Right lobe of liver (tissue), 6 donors: ENCODE measurements at places on chromosomes 3 and 15.

- no peak for DNase-seq
Measured at GRCh38 chr15:62464705-62465104, 299.6 kb upstream of the C2CD4B start.

- DNase-seq: no peak
Measured at GRCh38 chr3:185595526-185595925, 9.4 kb downstream of the SENP2 start.

GRCh38 chr15:62306851-62307504 is 141.9 kb upstream of the C2CD4B start:
- peak; percentile 72 for DNase-seq

DNA sequence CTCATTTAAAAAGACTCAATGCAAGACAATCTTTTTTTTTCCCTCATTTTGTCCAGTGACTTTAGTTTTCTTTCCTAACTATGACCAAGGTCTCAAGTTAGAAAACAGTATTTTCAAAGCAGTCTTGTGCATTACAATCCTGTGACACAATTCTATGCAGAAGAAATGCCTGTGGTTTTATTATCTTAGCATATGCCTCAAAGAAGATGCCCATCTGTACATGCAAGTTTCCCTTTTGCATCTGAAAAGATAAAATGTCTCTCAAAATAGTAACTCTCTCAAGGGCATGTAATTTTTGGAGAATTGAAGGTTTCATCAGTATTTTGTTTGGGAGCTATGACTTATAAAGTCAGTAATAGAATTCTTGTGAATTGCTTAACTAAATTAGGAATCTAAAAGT is 292.0 kb upstream of the SUCLG2 start:
- DNase-seq: no peak

GRCh38 chr15:70853973-70854665 is at the start of gene LARP6:
TSS of gene LARP6 (minus strand) at chr15:70854157. CDS start at chr15:70854088, 69 bp downstream.
- DNase-seq: peak; percentile 59

DNA sequence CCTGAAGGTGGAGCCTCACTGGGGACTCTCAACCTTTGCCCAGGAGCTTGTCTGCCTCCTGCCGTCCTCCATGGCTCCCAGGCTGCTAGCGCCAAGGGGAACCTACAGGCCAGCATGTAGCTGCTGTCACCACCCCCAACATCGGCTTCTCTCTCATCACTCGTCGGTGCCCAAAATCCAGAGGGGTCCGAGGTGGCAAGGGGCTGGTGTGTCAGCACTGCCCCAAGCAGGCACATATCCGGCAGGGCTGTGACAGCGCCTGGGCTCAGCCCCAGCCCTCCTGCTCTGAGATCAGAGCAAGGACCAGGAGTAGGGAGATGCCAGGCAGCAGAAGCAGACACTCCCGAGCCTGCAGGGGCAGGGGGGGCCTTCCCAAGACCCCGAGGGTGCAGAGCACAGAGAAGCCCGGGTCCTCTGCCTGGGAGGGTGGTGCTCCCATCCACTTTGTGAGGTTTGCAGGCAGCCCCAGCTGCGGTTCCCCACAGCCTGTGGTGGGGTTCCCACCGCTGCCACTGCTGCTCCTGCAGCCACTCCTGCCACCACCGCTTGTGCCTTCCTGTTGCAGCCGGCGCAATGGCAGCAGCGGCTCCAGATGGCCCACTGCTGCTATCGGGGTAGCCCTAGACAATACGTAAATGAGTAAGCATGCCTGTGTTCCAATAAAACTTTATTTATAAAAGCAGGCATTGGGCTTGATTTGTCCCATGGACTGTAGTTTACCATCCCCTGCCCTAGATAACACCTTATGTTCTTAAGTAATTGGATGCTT is 451.0 kb downstream of the EPHA6 start:
- no peak for DNase-seq

- no peak for DNase-seq
Measured at GRCh38 chr3:8993331-8993730, 30.1 kb upstream of the RAD18 start.

DNA sequence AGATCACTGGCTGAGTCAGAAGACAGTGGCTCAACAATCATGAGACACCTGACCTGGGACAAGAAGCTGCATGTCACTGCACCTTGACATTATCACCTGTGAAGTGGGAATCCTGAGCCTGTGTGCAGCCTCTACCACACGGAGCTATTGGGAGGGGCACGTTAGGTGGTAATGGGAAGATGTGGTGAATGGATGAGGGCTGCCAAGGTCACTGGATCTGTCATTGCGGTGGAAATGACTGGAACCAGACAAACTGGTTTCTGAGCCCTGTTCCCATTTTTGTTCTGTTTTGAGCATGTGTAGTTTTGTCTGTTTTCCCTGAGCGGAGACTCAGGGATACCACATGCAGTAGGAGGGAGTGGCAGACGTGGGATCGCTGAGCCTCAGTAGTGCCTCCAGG is 235.5 kb downstream of the OPA1 start:
- no peak for DNase-seq

DNA sequence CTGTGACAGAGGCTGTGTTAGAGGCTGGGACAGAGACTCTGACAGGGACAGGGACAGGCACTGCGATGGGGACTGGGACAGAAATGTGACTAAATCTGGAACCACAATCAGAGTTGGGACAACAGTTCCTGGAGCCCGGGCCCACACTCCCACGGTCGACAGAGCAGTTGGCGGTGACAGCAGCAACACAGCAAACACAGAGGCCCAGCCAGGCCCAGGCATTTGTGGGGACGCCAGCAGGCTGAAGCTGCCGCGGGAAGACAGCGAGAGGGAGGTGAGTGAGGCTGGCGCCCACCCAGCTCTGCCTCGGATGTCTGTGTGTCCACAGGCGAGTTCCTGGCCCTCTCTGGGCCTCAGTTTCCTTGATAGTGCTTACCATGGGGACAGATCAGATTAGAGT is 9.3 kb upstream of the HCN4 start:
- no peak for DNase-seq

- peak; percentile 66 for DNase-seq
Measured at GRCh38 chr3:112132975-112133448, at the start of gene GCSAM. TSS of gene GCSAM (minus strand) at chr3:112133248. CDS start at chr3:112133120, 128 bp downstream.

DNA sequence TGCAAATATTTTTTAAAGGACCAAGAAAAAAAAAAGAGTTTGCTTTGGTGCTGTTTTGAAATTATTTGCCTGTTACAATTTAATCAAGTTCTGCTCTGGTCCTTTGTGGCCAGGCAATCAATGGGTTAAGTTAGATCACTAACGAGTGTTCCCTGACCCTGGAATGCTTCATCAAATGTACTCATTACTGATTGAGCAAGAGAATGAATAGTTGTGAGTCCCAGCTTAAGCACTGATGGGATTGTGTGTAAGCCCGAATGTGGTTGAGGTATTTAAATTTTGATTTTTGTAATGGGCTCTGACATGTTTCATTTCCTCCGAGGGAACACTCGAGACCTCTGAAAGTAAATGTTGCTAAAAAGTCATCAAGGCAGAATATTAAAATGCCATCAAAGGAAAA is 699.1 kb downstream of the MCTP2 start:
- DNase-seq: no peak

GRCh38 chr3:77195766-77196545 is 156.1 kb downstream of the ROBO2 start:
- DNase-seq: no peak

GRCh38 chr3:102178817-102179216 is 256.0 kb upstream of the ZPLD1 start:
- no peak for DNase-seq

DNA sequence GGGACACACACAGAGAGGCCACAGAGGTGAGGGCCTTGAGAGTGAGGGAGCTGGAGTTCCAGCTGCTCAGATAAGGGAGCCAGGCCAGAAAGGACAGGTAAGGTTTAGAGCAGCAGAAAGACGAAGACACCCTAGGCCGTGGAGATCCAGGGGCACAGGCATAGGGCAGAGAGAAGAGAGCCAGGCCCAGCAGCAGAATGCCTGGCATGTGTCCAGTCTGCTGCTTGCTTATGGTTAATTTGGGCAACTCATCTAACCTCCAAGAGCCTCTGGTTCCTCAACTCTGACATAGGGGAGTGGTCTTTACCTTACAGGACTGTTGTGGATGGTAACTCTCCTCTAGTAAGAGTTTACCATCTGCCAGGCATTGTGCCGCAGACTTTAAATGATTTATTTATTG is 35.9 kb downstream of the STARD5 start:
- no peak for DNase-seq

DNA sequence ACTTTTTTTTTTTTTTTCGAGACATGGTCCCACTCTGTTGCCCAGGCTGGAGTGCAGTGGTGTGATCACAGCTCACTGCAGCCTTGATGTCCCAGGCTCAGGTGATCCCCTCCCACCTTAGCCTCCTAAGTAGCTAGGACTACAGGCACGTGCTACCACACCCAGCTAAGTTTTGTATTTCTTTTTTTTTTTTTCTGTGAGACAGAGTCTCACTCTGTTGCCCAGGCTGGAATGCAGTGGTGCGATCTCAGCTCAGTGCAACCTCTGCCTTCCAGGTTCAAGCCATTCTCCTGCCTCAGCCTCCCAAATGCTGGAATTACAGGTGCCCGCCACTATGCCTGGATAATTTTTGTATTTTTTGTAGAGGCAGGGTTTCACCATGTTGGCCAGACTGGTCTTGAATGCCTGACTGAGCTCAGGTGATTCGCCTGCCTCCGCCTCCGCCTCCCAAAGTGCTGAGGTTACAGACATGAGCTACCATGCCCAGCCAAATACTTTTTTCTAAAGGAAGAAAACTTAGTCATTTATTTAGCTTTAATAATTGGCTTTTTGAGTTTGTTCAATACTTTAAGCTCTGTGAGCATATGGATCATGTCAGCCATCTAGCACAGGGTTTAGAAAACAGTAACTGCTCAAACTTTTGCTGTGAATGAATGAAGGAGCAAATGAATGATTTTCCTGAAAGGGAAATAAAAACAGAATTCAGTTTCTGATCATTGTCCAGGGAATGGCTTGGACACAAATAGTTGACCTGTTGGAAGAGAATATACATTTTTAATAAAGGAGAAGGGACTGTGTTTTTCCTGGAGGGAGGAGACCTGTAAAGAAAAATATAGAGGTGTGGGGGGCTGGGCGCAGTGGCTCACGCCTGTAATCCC is 26.0 kb downstream of the UBE2E1 start:
- no peak for DNase-seq

DNA sequence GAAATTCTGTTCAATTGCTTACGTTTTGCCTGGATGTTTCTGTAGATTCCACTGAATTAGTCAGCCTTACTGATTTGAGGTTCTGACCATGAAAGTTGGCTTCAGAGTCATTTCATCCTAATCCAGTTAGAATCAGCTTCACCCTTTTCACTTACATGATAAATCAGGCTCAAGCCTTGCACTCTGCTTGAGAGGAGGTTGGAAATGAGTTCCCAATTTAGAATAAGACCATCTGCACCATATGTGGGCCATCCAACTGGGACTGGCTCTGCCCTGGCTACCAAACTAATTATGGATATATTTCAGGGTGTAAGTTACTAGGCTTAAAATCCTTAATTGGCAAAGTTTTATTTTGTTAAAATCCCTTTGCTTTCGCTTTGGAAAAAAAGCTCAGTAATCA is 255.7 kb downstream of the CHL1 start:
- no peak for DNase-seq

- DNase-seq: no peak
Measured at GRCh38 chr3:145183261-145183660, 977.7 kb downstream of the PLOD2 start.

- DNase-seq: no peak
Measured at GRCh38 chr15:74403991-74404563, 29.7 kb downstream of the SEMA7A start.

GRCh38 chr15:88909956-88910831 is 3.0 kb downstream of the MFGE8 start:
- DNase-seq: no peak

- DNase-seq: peak; percentile 52
Measured at GRCh38 chr15:88605189-88606069, 15.7 kb upstream of the AEN start.

DNA sequence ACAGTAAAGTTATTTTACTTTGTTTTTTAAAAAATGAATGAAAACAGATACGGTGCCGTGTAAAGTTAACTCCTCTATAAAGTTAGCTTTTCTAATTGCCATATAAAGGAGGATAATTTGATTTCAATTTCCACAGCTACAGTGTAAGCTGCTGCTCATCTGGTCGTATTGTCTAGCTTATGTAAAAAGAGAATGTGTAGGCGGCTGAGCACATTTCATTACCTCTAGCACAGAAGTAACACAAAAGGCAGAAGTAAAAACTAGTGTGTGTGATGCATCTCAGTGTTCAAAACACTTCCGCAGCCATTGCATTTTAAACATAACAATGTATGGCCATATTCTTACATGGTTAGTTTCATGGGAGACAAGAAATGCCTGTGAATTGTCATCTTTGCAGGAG is 105.0 kb upstream of the P2RY1 start:
- DNase-seq: no peak

DNA sequence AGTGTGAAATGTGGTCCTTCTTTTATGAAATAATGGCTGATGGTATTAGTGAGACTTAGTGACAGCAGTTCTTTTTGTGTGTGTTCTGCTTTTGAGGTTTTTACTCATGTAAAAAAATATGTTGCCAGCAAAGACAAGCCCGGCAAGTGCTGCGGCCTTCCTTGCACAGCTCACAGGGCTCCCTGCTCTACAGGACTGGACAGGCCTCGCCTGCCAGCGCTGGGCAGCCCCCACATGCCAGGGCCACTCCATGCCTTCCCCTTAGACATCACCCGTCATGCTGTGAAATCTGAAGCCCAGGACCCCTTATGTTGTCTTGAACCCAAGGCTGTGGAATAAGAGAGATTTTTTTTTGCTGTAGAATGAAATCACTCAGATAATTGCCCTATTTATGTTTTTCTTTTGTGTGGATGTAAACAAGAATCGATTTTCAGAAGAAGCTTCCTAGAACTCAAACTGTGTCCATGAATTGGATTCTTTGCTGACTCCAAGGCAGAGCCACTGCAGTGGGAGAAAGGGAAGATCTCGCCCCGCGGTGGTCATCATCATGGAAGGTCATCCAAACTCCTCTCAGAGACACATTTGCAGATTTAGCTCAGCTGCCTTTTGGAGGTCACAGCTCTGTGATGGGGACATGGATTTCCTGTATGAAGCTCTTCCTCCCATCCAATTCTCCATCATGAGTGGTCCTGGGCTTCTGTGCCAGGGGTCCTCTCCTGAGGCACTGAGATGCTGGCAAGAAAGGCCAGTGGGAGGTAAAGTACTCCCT is 150.8 kb downstream of the ATP10A start:
- no peak for DNase-seq

GRCh38 chr3:56753206-56753820 is 48.4 kb downstream of the ARHGEF3 start:
- no peak for DNase-seq

- no peak for DNase-seq
Measured at GRCh38 chr15:87929841-87930240, 326.7 kb downstream of the NTRK3 start.

GRCh38 chr3:10775828-10776227 is 40.2 kb upstream of the SLC6A11 start:
- DNase-seq: no peak

DNA sequence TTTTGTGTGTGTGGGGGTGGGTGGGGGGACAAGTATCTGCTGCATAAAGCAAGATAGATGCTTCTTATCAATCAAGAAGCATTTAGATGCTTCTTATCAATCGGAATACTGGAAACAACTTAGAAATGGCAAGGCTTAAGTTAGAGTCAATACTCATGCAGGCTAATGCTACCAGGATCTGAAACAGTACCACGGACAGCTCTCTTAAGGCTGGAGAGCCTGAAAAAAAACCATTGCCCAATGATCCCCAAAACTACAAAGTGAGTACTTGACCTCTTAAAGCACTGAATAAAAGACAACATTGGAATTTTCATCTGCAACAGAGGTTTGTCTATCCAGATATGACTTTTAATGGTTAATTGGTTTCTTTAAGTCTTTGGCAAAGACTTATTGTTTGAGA is 262.3 kb downstream of the GAP43 start:
- no peak for DNase-seq

- no peak for DNase-seq
Measured at GRCh38 chr3:110677506-110677905, 394.1 kb upstream of the NECTIN3 start.
